IPS DF 19.7 (cell line): ENCODE measurements at places on chromosomes 6 and 20.

DNA sequence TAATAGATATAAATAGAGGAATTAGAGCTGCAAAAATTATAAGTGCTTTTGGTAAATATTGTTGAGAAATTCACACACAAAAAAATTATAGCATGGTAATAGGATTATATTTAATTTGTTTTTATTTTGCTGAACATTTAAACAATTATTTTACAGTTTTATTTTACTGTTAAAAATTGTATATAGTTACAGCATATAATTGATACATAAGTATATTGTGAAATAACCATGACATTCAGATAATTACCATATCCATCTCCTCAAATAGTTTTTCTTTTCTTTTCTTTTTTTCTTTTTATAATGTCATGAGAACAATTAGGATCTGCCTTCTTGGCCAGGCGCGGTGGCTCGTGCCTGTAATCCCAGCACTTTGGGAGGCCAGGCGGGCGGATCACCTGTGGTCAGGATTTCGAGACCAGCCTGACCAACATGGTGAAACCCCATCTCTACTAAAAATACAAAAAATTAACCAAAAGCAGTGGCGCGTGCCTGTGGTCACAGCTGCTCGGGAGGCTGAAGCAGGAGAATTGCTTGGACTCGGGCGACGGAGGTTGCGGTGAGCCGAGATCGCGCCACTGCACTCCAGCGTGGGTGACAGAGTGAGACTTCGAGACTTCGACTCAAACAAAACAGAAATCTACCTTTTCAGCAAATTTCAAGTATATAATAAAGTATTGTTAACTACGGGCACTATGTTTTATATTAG is 654.2 kb downstream of the TENT5A start:
- DNase-seq = no peak

DNA sequence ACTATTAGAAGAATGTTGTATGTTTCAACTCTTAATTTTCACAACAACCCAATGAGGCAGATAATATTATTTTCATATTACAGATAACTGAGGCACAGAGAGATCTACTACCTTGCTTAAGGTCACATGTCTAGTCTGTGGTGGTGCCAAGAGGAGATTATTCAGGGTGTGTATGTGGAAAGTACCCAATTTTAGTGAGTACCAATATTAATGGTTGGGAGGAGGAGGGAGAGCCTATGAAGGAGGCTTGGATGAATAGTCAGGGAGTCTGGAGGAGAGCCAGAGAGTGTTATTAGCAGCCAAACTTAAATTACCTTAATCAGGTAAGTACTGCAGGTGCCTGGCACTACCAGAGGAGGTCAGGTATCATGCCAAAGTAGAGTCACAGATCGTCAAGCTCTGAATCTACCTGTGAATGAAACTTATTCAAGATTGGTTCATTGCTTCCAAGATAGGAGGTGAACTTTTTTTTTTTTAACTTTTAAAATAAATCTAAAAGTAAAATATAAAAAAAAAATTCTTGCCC is 10.9 kb upstream of the CALHM6 start:
- DNase-seq = no peak

DNA sequence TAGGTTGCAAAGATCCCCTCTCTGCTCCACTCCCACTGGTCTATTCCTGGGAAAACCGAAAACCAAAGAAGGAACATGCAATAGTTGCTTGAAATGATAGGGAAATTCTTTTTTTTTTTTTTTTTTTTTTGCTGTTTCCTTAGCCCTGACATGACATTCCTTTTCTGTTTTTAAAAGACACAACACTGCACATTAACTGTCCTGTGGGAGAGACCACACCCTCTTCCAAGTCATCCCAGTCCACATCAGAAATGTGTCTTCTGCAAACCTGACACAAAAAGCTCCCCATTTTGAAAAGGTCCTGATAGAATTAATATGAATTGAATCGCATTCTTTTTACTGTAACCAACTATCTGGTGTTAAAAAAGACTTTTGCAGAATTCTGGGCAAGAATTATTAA is 43.4 kb upstream of the RIPOR2 start:
- DNase-seq = no peak

DNA sequence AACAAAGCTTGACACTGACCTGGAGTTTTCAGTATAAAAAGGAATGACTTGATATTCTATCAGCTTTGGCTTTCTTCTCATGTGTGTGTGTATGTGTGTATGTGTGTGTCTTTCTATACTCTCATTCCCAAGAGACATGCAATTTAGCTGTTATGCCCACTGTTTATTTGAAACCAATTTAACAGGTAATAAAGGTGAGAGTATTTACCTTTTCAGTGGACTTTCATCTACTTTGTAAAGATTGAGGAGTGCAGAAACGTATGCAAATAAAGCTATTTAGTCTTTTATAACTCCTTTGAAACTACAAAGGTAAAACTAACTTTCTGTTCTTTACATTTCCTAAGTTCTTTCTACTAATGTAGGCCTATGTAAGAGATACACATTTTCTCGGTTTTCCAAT is 103.5 kb upstream of the HS3ST5 start:
- DNase-seq = no peak

- no peak for DNase-seq
Measured at GRCh38 chr6:147784371-147784770, 275.9 kb downstream of the SAMD5 start.

DNA sequence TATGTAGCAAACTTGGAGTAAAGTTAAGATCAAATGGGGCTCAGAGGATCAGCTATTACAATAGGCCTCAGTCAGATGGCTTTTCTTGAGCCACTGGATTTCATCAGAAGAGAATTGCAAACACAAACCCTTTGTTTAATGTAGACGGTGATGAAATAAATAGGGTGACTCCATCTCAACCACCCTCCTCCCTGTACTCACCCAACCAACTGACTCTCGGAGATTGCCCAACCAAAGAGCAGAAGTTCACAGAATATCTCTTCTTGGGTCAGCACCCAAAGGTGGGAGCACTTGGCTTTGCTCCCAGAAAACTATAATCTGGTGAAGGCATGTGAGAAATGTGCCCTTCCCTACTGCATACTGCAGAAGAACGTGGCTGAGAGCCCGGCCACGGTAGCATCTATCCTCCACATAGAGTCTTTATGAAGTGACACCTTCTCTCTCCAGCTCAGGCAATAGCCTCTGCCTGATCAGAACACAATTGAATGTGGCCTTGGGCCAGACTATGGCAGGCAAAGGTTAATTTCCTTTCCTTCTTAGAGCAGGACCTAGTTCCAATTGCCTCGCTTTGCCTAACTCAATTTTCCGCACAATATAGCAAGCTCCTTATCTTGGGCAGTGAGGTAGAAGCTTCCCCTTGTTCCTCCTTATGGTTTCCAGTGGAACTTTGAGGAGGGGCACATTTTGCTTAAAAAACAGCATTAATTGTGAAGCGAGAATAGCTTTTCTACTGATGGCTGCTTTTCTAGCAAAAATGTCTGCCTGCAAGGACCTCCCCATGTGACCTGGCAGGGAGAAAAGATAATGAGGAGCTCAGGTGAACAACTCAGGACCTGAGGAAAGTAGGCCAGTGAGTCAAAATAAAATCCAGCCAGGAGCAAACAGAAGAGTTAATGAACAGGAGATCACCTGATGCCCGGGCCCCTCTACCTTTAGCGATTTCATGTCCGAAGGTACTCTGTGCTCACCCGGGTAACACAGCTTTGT is 79.4 kb downstream of the GFOD1 start:
- no peak for DNase-seq

DNA sequence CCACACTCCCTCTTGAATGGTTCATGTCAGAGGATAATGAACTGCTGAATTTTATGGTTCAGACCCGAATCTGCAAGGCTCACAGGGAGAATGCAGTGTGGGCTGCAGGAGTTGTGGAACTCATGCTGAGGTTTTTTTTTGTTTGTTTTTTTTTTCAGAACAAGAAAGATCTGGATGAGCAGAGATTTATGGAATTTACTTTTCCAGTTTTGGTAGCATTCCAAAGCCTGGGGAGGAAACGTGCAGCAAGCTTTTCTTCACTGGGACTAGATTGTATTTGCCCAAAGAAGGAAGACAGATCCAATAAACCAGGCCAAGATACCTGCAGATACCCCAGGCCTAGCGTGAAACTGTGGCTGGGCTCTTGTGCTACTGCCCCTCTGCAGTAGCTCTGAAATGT is 223.9 kb upstream of the TAB2 start:
- DNase-seq = no peak

DNA sequence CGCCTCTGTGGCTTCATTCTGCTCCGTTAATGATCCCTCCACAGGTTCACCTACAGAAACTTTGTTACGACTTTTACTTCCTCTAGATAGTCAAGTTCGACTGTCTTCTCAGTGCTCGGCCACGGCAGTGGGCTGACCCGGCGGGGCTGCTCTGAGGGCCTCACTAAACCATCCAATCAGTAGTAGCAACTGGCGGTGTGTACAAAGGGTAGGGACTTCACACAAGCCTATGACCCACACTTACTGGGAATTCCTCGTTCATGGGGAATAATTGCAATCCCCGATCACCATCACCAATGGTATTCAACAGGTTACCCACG is 1959.2 kb upstream of the DEFB115 start:
- DNase-seq = no peak

DNA sequence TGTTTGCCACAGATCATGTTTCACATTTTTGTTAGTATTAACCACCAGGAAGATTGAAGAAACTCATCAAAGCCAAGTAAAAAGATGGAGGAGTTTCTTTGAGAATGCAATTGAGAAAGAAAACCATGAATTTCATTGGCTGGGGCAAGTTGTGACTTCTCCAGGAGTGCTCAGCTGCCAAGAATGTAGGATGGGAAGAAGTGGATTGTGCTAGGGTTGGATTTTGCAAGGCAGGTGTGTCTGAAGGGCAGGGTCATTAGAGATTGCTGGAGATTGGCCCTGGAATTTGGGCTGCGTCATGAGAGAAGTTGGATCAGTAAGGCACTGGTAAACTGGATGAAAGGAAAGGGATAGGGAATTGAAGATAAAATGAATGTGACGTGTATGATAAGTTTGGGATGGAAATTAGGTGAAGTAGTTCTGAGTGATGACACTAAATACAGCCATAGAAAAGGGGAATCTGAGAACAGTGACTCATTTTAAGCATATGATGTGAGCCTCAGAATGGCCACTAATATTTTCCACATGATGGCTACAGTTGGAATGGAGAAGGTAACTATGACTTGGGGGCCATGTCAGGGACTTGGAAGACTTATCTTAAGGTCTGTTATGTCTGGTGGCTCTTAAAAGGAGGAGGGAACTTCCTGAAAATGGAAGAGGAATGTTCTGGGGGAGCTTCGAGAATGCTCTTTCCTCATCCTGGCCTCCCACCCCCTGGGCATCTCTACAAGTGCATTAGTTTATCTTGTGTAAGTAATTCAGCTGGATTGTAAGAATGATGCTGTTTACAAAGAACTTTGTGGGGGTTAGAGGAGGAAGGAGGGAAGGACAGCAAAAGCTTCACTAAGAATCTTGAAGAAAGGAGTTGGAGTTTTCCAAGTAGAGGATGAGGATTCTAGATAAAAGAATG is 27.8 kb upstream of the ERVFRD-1 start:
- no peak for DNase-seq

- DNase-seq = no peak
Measured at GRCh38 chr6:18203786-18204185, 48.6 kb downstream of the KDM1B start.

DNA sequence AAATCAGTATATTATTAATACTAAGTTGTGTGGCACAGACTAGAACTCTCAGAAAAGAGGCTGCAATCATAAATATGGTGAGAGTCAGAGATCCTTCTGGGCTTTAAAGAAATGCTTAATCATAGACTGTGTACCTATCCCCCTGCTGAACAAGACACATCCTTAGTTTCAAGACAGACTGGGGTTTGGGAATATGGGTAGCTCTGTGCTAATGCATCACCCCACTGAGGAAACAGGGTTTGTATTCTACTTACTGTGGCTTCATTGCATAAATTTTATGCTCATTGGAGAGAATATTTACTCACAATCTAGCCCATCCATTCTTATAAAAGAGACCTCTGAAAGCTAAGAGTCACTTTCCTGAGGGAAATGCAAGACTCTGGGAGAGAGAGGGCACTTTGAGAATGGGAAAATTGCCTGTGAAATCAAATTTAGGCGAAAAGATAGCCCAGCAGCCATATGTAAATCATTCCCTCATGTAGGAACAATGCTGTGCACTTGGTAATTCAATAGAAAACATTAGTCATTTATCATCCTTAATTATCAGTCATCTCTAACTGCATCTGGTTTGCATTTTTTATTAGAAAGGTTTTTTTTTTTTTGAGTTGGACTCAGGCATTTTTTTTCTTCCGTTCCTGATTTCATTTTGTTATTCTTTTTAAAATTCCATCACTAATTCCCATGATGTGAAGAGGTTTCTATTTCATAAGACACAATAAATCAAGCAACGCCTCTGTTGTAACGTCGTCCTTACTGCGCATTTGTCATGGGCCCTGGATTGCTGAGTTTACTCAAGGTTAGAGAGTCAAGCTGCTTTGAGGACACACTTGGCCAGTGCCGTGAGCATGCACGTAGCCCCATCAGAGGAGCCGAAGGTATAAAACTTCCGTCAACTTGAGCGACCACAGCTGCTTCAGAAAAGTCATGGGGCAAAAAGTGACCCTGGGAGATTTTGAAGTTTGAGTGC is 91.8 kb downstream of the TRMT11 start:
- no peak for DNase-seq

GRCh38 chr6:84118191-84118590 is 84.6 kb downstream of the MRAP2 start:
- DNase-seq = no peak

DNA sequence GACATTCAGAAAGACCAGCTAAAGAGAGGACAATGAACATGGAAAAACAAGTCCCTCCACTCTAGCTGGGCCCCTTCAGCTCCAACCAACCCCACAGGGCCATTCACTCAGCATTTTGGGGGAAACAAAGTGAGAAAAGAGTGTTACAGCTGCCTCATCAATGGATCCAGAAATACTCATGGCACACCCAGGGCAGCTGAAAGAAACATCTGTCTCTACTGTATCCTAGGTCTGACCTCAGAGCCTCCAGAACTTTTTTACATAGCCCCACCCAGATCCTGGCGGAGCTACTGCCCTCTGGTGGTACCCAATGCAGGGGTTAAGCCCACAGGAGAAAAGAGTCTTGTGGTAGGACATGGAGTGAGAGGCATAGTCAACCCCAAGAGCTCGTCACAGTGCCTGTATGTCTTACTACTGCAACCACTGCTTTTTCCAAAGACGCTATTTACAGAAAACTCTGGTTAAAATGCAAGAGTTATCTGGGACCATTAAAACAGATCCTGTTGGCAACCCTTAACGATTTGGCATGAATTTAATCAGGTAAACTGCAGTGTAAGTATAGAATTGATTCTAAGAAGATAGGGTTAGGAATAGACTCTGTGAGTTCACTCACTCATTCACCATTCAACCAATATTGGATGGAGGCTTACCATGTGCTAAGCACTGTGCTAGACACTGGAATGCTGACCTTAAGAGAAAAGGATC is 37.4 kb upstream of the FAM83C start:
- DNase-seq = peak; percentile 61

DNA sequence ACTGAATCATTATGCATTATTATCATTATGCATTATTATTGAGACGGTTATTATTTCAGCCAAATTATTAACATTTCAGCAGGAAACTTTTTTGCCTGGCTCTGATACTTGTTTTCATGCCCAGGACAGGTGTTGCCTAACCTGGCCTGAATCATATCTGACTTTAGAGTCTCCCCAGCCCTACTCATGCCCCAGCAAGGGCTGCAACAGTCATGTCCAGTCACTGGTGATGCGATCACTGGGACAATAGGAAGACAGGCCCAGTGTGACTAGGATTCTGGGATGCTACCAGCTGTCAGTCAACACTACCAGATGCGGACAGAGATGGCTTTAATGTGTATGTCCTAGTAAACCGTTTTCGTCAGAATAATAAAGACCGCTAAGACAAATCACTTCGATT is 285.0 kb downstream of the KHDC1L start:
- DNase-seq = no peak
